CD8-positive, alpha-beta memory T cell (primary cell): ENCODE measurements at places on chromosomes 5 and 9.

- DNase-seq, result no peak
Observed at GRCh38 chr9:69571032-69571431, 101.1 kb downstream of the APBA1 start.

DNA sequence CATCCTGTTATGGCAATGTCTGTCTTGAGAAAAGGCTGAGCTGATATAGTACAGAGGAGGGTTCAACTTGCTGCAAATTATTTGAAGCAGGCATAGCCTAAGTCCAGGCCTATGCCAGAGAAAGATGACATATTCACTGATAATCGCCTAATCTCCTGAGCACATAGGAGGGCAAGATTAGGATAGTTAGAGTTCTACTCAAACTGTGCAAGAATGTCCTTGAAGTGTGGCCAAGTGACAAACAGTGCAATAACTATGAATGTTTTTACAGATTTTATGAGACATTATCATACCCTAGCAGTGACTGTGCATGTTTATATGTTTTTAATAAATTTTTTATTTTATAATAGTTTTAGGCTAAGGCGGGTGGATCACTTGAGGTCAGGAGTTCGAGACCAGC is 96.2 kb downstream of the TSSK1B start:
- DNase-seq, result no peak

- DNase-seq, result no peak
Observed at GRCh38 chr9:69389437-69389995, 64.5 kb downstream of the ENTREP1 start.

- no peak for DNase-seq
Observed at GRCh38 chr5:73901455-73901854, 275.5 kb downstream of the ARHGEF28 start.

GRCh38 chr9:85089188-85089969 is 419.9 kb downstream of the NTRK2 start:
- DNase-seq, result no peak

GRCh38 chr5:73770172-73771025 is 144.4 kb downstream of the ARHGEF28 start:
- DNase-seq, result no peak

DNA sequence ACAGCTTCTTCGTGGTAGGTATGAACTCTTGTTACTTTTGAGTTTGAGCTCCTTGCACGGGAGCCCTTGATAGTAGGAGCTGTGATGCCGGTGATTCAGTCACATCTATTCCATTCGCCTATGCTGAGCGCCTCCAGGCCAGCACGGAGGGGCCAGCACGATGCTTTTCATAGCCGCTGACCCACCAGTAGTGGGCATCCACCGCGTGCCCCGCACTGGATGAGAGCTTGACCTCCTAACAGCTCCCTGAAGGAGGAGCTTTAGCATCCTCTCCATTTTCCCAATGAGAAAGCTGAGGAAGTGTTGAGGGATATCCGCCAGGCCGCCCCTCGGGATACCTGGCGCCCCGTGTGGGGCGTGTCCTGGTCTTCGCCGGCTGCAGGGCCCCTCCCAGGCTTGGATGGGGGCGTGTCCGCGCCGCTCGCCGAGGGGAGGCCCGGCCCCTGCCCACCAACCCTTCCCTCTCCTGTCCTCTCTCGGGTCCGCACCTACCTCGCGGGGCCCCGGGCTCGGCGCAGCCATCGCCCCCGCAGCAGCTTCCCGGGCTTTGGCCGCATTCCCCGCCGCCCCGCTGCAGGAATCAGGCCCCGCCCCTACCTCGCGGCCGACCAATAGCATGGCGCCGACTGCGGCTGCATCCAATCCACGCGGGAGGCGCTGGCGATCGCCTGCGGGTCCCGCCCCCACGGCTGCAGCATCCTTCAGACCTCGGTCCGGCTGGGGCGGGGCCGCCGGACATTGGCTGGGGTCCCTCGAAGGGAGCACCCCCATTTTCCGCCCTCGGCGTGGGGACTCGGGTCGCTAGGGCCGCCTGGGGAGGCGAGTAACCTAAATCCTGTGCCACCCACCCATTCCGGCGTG is at the start of gene PIP5KL1:
Gene PIP5KL1, minus strand, starts transcription at position 547 of the 861 bp plus-strand sequence. Its CDS starts 25 bp downstream, at position 522.
- DNase-seq, result peak; percentile 67

GRCh38 chr5:64807520-64807919 is 38.8 kb downstream of the CWC27 start:
- no peak for DNase-seq

DNA sequence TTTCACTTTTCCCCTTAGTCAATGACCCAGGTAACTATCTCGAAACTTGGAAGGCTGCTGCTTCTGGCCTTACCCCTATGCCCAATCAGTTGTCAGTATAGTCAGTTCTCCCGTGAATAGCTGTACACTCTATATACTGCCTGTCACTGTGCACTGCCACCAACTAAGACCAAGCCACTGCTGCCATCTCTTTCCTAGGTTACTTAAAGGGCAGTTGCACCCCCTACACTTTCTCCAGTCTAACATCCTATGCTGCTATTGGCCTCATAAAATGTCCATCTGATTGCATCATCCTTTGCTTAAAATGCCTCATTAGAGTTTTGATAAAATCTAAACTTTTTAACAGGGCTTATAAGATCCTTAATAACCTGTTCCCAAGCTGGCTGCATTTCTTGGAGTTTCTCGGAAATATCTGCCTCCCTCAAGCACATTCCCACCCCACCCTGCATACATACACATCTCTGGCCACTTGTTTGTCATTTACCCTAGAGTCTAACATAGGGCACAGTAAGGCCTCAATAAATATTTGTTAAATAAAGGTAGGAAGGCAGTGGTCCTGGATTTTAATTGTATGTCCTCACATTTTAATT is 32.8 kb upstream of the TNFAIP8 start:
- no peak for DNase-seq

- DNase-seq, result no peak
Observed at GRCh38 chr5:149719666-149720065, 10.4 kb upstream of the PPARGC1B start.

DNA sequence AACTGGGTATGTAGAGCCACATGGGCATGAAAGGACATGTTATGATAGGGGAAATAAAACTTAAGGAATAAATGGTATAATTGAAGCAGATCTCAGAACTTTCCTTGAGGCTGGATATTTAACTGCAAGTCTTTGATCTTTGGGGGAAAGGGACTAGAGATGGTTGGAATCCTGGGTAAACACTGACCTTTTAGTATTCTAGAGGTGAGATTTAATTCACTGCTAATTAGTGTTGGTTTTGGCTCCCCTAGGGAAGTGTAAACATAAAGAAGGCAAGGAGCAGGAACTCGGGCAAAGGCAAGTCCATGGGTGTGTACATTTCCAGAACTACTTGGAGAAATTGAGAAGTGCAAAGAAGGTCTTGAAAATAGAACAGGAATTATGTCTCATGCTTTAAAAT is 16.6 kb downstream of the NIM1K start:
- DNase-seq, result no peak

DNA sequence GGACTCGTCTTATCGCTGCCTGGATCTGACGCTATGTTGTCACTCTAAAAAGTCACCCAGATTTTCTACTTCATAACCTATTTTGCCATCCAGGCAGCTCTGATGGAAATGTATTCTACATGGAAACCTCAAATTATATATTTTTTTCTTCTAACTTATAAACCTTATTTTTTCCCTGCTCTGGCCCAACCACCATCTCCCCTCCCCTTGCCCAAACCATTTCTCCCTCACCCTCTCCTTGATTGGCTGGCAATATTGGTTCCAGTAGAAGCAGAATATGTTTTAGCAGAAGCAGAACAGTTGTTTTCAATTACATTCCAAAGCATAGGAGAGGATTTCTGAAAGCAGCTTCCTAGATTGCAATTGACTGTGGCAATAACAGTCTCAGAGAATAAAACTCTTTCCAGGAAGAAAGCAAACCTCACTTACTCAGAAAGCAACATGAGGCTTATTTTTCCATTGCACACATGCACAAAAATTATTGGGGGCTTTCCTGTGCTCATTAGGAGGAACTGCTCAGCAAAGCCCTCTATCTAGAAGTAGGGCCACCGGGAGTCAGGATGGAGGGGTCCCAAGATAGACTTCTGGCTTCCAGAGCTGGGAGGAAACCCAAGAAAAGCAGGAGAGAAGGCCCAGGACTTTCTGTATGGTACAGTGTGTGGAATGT is 191.8 kb downstream of the ESM1 start:
- no peak for DNase-seq

DNA sequence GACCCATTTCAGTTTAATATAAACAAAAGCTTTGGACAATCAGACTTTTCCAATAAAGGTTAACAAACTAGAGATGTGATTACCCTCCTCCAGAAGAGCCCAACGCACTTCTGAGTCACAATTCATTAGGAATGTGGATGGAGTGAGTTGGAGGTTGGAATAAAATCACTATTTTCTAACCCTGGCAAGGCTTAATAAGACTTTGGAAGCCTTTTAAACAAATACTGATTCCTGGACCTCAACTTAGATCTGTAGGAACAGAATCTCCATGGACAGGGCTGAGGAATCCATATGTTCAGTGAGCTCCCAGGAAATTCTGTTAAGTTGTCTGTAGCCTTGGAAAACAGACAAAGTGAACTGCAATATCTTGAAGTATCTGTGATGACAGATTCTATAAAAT is 233.5 kb upstream of the ELL2 start:
- DNase-seq, result no peak

DNA sequence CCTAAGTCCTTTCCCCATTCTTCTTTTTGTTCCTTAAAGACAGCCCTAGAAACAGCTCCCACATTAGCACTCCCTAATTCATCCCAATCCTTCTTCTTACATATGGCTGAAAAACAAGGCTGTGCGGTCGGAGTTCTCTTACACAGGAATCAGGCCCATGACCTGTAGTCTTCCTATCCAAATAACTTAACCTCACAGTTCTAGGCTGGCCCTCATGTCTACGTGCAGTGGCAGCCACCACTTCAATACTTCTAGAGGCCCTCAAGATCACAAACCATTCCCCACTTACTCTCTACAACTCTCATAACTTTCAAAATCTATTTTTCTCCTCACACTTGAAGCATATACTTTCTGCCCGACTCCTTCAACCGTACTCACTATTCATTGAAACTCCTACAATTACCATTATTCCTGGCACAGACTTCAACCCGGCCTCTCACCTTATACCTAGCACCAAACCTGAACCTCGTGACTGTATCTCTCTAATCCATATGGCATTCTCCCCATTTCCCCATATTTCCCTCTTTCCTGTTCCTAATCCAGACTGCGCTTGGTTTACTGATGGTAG is 59.3 kb downstream of the RAPGEF6 start:
- no peak for DNase-seq

GRCh38 chr5:59760785-59761348 is 132.7 kb downstream of the PDE4D start:
- no peak for DNase-seq

GRCh38 chr5:61768692-61769281 is 436.7 kb downstream of the ZSWIM6 start:
- DNase-seq, result no peak

DNA sequence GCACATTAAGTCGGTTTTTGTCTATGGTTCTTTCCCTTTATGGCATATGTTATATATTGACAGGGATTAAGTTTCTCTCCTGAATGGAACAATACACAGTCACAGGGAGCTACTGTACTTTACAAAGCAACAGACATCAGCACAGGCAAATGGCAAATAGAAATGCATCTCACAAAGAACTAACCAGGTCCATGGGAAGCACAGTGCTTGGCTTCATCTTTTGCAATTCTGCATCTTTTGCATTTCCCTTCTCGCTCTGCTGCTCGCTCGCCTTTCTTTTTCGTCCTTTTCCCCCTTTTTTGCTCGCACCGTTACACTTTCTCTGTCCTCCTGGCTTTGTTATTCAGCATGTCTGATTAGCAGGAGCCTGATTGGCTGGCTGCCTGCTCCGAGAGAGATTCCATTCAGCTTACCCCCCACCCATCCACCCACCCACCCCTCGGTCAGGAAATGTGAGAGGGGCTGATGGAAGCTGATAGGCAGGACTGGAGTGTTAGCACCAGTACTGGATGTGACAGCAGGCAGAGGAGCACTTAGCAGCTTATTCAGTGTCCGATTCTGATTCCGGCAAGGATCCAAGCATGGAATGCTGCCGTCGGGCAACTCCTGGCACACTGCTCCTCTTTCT is at the start of gene ADAMTSL1:
Gene ADAMTSL1, plus strand, starts transcription at position 502 of the 628 bp plus-strand sequence. Its CDS starts 80 bp downstream, at position 582.
- no peak for DNase-seq

- no peak for DNase-seq
Observed at GRCh38 chr9:27348785-27349697, 52.1 kb upstream of the EQTN start.

DNA sequence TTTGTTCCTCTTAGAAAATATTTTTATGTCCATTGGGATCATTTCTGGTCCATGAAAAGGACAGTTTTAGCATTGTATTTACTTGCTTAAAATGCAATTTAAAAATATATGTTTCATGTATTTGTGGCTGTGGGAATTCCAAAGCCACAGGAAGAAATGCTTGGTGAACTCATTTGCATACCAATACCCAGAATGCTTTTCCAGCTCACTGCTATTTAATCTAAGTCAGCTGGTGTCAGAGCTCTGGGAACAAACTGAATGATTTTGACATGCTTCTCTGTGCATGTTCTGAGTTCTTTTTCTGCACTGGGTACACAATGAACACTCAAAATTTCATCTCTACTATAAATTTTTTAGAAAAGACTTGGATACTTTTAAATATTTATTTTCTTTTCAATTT is 482.8 kb upstream of the ARRDC3 start:
- no peak for DNase-seq

- DNase-seq, result no peak
Observed at GRCh38 chr5:43357067-43357466, 43.9 kb upstream of the HMGCS1 start.

DNA sequence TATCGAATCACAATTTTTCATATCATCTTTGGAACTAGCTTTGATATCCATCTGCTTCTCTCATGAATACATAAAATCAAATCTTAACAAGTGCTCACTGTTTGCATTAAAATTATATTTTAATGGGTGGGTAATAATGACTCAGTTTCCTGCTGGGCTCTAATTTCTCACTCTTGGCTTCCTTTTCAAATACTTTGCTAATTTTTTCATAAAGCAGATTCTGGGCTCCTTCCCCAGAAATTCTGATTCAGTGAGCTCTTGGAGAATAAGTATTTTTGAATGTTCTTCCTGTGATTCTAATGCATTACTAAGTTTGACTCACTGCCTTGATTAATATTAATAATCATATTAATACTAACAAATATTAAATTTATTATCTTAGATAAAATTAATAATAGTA is 48.9 kb downstream of the YIPF5 start:
- DNase-seq, result no peak

- DNase-seq, result no peak
Observed at GRCh38 chr5:75324791-75325190, 12.2 kb upstream of the HMGCR start.

- DNase-seq, result no peak
Observed at GRCh38 chr5:8445139-8445538, 576.2 kb downstream of the MTRR start.
